ENCODE measurements at places on chromosomes 6 and 20. TPM values are rescaled to one million over a fixed set of nuclear protein-coding genes. Genes with fewer than 3 reads are reported as not detected.

RAET1G gene
- total RNA-seq, result 0.55 TPM

HRH3 gene
- not detected for total RNA-seq

LINC00237 gene
- not detected for total RNA-seq

SNAP91 gene
- total RNA-seq, result not detected

TMEM200A gene
- total RNA-seq, result 11.2 TPM

KHDC1L gene
- not detected for total RNA-seq

HLA-DOA gene
- not detected for total RNA-seq

PPP1R14C gene
- total RNA-seq, result 0.46 TPM

PDE7B gene
- total RNA-seq, result 3.4 TPM

SYCP2 gene
- 2.1 TPM for total RNA-seq

DNA sequence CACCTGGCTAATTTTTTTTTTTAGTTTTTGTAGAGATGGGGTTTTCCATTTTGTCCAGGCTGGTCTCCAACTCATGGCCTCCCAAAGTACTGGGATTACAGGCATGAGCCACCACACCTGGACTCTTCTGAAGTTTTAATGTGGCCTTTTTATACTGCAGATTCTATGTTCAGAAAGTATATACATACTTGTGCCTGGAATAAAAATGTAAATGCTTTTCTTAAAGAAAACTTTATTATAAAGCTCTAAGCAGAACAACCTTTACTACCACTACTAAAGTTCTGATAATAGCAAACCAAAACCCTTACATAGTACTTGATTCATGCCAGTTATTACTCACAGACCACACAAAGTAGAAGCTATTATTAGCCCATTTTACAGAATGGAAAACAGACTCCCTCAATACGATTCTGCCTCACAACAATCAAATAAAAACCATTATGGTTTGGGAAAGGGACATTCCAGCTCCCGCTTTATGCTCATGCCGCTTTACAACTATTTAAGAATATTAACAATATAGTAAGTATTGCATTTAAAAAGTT is 5.3 kb downstream of the PHIP start:
- no peak for DNase-seq
- H3K4me1 ChIP-seq, result peaks cover 52% of the 10 kb centered on the region
- no peaks in the 10 kb centered on the region for H3K27me3 ChIP-seq
- H3K36me3 ChIP-seq, result peaks cover 6% of the 10 kb centered on the region
- no peak overlapping the region for H3K27ac ChIP-seq

DNA sequence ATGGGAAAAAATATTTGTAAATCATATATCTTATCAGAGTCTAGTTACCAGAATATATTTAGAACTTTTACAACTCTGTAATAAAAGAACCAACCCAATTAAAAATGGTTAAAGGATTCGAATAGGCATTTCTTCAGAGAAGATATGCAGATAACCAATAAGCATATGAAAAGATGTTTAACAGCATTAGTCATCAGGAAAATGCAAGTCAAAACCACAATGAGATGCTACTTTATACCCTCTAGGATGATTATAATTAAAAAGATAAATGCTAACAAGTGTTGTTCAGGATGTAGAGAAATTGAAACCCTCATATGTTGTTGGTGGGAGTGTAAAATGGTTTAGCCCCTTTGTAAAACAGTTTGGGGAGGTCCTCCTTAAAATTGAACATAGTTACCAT is 94.1 kb downstream of the LRRC1 start:
- H3K36me3 ChIP-seq, result peaks cover 2% of the 10 kb centered on the region
- H3K27me3 ChIP-seq, result no peaks in the 10 kb centered on the region
- no peak overlapping the region for H3K27ac ChIP-seq
- H3K4me1 ChIP-seq, result peaks cover 3% of the 10 kb centered on the region

- H3K4me1 ChIP-seq, result no peaks in the 10 kb centered on the region
- H3K36me3 ChIP-seq, result no peaks in the 10 kb centered on the region
- H3K4me3 ChIP-seq, result no peak overlapping the region
Observed at GRCh38 chr20:20134941-20135575, 82.7 kb downstream of the CFAP61 start.

DNA sequence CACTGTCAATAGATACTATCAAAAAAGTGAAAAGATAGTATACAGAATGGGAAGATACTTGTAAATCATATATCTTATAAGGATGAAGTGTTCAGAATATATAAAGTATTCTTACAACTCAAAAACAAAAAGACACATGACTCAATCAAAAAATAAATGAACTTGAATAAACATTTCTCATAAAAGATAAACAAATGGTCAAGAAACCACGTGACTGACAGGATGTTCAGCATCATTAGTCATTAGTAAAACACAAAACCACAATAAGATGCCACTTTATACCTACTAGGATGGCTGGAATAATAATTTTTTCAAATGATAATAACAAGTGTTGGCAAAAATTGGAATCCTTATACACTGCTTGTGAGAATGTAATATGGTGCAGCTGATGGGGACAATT is 729.1 kb upstream of the HS3ST5 start:
- no peaks in the 10 kb centered on the region for H3K27me3 ChIP-seq
- DNase-seq, result no peak
- H3K4me3 ChIP-seq, result no peak overlapping the region
- no peak overlapping the region for H3K27ac ChIP-seq
- no peaks in the 10 kb centered on the region for H3K36me3 ChIP-seq
- H3K4me1 ChIP-seq, result no peaks in the 10 kb centered on the region

GRCh38 chr20:9572670-9573069 is 58.3 kb downstream of the LAMP5 start:
- no peaks in the 10 kb centered on the region for H3K36me3 ChIP-seq
- H3K27me3 ChIP-seq, result peaks cover 63% of the 10 kb centered on the region
- no peak for DNase-seq
- no peak overlapping the region for H3K27ac ChIP-seq
- H3K4me3 ChIP-seq, result no peak overlapping the region
- no peaks in the 10 kb centered on the region for H3K4me1 ChIP-seq

DNA sequence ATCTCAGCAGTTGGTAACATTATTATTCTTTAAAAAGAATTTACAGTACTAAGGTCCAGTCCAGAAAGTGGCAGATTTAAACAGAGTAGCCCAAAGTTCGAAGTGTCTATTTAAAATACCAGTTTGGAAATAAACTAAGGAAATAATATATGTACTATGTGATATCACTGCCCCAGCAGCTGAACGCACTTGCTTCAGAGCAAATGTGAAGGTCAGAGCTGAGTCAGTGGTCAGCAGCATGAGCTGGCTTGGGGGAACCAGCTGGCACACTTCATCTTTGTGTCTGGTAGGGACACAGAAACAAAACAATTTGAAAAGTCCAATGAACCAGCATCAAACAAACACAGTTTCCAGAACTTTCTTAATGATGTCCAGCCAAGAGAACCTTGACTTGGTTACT is 15.4 kb downstream of the TMEM14B start:
- H3K27ac ChIP-seq, result no peak overlapping the region
- no peaks in the 10 kb centered on the region for H3K27me3 ChIP-seq
- no peak for DNase-seq
- no peak overlapping the region for H3K4me3 ChIP-seq
- H3K36me3 ChIP-seq, result peaks cover 26% of the 10 kb centered on the region
- peaks cover 13% of the 10 kb centered on the region for H3K4me1 ChIP-seq

GRCh38 chr20:9185511-9185910 is 116.6 kb downstream of the PLCB4 start:
- no peaks in the 10 kb centered on the region for H3K36me3 ChIP-seq
- DNase-seq, result no peak
- H3K4me1 ChIP-seq, result peaks cover 3% of the 10 kb centered on the region

DNA sequence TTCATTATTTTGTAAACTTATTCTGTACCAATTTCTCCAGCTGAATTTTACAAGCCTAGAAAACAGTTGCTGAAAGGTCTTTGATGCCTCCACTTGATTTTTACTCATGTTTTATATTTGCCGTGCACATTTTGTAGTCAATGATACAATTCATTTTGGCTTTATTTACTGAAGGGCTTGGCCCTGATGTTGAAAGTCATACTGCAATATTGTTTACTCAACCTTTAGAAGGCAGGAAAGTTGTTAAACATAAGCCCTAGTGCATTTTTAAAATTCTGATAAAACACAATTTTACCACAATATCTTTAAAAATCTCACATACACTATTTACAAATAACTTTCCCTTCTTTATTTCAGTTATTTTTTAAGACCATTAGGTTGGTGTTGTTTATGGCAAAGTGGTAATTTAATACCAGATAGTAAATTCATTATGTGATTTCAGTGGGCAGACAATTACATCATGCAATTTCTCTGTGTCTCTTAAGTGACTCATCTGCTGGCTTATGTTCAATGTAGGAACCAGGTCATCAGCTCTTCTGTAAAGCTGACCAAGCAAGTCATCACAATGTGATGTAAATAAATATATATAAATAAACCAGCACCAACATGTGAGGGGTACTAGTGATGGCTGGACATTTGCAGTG is 121.1 kb upstream of the SLC35B3 start:
- H3K4me3 ChIP-seq, result no peak overlapping the region
- H3K4me1 ChIP-seq, result no peaks in the 10 kb centered on the region
- no peak for DNase-seq
- H3K36me3 ChIP-seq, result no peaks in the 10 kb centered on the region

DNA sequence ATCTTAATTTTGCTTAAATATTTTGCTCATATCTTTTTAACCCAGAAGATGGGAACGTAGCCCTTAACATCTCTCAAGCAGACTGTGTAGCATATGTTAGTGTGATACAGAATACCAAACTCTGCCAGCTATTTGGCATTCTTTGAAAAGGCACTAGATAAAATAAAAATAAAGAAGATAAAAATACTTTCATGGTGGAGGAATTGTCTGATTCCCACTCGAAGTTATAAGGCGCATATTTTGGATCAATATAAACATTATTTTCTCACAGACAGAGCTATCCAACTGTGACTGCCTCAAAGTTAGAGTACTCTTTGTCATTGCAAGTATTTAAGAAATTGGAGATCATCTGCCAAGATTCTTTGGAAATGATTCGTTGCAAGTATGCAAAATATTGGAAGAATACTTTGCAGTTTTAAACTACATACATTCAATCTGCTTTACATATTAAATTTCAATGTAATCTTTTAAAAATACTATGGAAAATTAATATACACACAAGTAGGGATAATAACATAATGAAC is 10.8 kb upstream of the EEF1E1 start:
- no peak overlapping the region for H3K4me3 ChIP-seq
- no peaks in the 10 kb centered on the region for H3K27me3 ChIP-seq
- no peak overlapping the region for H3K27ac ChIP-seq
- H3K36me3 ChIP-seq, result no peaks in the 10 kb centered on the region

DNA sequence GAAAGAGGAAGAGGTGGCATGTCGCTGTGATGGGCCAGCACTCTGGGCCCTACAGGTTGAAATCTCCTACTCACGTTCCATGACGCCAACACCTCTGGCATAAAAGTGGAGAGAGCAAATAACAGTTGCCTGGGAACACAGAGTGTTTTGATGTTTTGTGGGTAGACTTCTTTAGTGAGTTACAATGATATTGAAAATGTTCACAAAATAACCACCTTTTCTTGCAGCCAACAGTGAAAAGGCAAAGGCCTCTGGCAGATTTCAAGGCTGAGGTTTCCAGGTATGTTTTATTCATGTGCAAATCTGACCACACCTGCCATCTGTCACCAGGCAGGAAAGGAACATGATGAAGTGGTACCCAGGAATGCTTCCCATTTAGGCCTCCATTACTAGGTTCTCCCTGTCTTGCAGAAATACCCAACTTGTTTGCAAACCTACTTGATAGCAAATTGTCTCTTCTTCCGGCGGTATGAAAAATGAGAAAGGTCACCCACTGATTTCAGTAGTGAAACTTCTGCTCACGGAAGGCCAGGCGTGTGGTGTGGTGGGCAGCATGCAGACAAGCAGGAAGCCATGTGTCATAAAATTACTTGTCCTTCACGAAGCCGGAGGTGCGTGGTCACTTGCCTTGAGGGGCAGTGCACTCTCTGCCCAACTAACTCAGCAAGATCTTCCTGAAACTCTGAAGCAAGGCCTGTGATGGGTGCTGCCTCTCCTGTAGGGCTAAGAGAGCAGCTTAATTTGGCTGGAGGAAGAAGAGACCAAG is 299.1 kb upstream of the PRDM1 start:
- H3K4me3 ChIP-seq, result no peak overlapping the region
- no peak overlapping the region for H3K27ac ChIP-seq
- no peaks in the 10 kb centered on the region for H3K36me3 ChIP-seq
- H3K27me3 ChIP-seq, result peaks cover 9% of the 10 kb centered on the region

DNA sequence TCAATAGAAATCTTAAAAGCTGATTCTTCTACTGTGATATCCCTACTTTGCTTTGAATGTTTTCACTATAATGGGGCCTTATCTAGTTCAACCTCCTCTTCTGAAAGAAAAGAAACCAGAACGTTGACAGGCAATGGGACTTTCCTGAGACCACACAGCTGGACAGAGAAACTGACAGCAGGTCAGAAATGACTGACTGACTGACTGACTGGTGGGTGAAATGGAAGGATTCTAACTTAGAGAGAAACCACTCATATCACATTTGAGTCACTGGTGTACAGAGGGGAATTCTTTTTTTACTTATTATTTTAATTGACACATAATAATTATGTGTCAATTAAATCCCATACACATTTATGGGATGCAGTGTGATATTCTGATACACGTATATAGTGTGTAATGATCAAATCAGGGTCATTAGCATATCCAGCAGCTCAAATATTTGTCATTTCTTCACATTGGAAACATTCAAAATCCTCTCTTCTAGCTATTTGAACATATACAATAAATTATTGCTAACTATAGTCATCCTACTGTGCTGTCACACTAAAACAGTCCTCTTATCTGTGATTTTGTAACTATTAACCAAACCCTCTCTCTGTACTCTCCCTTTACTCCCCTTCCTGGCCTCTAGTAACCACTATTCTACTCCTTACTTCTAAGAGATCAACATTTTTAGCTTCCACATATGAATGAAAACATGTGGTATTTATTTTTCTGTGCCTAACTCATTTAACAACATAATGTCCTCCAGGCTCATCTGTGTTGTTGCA is 64.8 kb upstream of the NRSN1 start:
- no peak overlapping the region for H3K4me3 ChIP-seq
- no peaks in the 10 kb centered on the region for H3K27me3 ChIP-seq
- DNase-seq, result no peak
- H3K27ac ChIP-seq, result no peak overlapping the region

- no peak for DNase-seq
- H3K27ac ChIP-seq, result peak overlapping the region; percentile 47
Observed at GRCh38 chr20:19699180-19699971, 58.7 kb upstream of the RIN2 start.

GRCh38 chr6:4971851-4972250 is 32.0 kb downstream of the RPP40 start:
- peaks cover 3% of the 10 kb centered on the region for H3K27me3 ChIP-seq
- peak; percentile 63 for DNase-seq
- H3K4me1 ChIP-seq, result peaks cover 20% of the 10 kb centered on the region
- no peak overlapping the region for H3K4me3 ChIP-seq
- H3K27ac ChIP-seq, result no peak overlapping the region
- no peaks in the 10 kb centered on the region for H3K36me3 ChIP-seq

DNA sequence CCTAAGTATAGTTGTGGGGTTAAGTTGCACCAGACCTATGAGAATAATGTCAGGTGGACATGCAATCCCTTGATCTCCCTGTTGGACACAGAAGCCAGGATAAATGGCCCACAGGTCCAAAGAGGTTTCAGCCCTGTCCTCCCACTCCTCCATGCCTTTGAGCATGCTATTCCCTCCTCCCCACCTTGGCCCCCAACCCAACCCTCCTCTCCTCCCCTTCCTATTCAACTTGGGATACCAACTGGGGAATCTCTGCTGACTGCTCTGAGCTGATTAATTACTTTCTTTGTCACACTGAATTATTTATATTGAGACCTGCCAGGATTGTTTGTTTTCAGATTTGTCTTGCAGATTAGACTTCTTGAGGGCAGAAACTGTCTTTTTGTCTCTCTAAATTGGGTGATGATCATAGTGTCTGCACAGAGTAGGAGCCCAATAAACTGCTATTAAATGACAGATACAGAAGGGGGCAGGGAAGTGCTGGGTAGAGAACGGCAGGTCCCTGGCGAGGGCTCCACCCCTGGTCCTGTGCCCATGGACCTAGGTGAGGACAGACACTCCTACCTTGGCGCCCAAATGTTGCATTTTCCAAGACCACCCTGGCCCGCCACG is 120.9 kb downstream of the UNC5CL start:
- no peak overlapping the region for H3K4me3 ChIP-seq
- H3K27ac ChIP-seq, result no peak overlapping the region
- H3K4me1 ChIP-seq, result peaks cover 5% of the 10 kb centered on the region
- H3K27me3 ChIP-seq, result peaks cover 14% of the 10 kb centered on the region

Measured in osteocyte (in vitro differentiated cells).